ENCODE measurements at places on chromosomes 6 and 20.

- no peak for DNase-seq
These were observed 22.9 kb downstream of the NOL7 start for GRCh38 chr6:13638014-13638413.

DNA sequence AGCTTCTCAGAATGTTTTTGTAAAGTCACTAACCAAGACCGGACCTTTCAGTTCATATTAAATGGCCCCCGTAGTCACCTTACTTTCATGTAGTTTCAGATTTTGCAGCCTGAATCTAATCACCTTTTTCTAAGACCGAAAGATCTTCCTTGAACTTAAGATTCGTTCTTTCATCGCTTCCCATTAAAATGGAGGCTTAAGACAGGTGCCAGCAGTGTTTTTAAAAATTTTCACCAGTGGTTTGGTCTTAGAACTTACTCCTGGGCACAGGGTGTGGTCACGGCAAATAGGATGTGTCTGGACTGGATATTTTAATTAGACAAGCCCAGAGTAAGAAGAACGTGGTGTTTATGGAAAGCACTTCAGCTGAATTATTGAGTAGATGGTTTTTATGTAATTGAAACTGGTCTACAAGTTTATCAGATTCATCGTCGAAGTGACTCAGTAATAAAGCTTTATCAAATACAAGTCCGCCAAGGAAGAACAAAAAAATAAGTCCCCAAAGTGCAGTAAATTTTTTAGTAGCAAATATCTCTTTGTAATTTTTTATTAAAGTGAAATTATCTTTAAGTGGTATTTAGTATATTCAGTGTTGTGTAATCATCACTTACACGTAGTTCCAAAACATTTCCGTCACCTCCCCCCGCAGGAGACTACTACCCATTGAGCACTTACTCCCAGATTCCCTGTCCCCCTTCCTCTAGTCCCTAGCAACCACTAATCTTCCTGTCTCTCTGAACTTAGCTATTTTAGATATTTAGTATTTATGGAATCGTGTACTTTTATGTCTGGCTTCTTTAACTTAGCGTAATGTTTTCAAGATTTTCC is 868 bp downstream of the SRSF3 start:
- peak; percentile 31 for DNase-seq

DNA sequence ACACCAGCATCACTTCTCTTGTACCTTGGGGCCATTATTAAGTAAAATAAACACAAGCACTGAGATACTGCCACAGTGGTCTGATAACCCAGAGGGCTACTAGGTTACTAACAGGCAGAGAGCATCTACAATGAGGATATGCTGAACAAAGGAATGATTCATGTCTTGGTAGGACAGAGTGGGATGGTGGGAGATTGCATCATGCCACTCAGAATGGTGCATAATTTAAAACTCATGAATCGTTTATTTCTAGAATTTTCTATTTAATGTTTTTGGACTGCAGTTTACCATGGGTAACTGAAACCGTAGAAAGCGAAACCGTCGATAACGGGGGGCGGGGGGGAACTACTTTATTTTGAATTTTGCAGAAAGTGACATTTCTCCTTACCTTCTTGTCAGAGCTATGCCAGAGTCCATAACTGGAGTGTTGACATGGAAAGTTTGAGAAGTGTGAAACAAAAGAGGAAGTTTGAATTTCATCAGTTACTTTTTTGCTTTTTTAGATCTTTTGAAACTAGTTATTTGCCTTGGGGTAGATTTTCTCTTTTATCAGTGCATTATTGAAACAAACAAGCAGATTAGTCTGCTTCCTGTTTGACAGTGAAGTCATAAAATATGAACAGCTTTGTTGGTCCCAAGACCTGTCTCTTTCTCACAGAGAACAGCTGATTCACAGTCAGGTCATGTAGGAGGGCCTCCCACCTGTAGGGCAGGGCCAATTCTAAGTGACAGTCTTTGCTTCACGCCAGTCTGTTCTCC is 124.9 kb downstream of the KLHL32 start:
- no peak for DNase-seq

GRCh38 chr6:162222521-162222920 is 505.0 kb downstream of the PRKN start:
- no peak for DNase-seq

DNA sequence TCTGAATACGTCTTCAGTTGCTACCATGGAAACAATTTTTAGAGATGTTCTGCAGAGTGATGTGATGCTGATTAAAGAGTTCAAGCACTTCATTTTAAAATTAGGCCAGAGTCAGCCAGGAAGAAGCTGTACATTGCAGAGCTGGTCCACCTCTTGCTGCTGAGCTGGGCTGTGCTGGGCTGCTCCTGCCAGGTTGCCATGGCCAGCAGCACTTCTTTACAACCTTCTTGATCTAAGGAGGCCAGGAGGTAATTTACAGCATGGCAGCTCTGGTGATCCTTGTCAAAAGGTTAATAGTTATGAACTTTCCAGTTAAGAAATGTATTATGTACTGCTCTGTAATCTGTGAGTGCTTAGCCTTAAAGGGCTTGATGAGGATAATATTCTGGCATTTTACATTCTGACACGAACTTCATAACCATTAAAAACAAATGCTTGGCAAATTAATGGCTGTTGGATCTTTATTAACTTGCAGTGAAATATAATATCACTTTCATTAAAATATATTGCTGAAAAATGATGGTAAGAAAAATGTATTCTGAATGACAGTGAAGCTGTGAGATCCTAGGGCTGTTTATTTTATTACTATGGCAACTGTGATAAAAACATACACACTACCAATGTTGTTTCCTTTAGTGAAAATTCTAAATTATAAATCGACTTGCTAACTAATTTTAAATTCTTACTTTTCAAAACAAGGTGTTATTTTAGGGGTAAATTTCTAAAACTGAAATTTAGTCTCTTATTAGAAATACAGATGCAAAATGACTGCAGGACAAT is 259.7 kb downstream of the RFPL4B start:
- no peak for DNase-seq

GRCh38 chr6:82818727-82819126 is 246.9 kb downstream of the UBE3D start:
- DNase-seq = no peak

GRCh38 chr6:110567957-110568696 is 91.7 kb upstream of the SLC22A16 start:
- DNase-seq = peak; percentile 65

DNA sequence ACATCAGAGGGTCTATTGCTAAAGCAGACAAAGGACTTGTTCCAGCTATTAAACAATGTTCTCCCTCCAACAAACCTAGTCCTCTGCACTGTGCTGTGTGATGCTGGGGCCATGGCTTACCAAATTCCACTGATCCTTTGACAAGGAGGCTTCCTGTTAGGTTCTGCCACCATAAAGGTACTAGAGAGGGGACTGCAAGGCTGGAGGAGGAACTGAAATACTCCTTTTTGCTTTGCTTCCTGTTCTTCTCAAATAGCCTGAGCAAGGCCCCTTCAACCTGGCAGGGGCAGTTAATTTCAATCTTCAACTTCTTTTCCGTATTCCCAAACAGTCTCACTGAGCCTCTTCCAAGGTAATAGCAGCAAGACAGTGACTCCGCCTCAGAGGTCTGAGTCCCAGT is 286.4 kb upstream of the IRAK1BP1 start:
- no peak for DNase-seq

GRCh38 chr6:150286912-150287311 is 81.9 kb upstream of the IYD start:
- no peak for DNase-seq

GRCh38 chr6:10478187-10479040 is 42.7 kb upstream of the GCNT2 start:
- no peak for DNase-seq

DNA sequence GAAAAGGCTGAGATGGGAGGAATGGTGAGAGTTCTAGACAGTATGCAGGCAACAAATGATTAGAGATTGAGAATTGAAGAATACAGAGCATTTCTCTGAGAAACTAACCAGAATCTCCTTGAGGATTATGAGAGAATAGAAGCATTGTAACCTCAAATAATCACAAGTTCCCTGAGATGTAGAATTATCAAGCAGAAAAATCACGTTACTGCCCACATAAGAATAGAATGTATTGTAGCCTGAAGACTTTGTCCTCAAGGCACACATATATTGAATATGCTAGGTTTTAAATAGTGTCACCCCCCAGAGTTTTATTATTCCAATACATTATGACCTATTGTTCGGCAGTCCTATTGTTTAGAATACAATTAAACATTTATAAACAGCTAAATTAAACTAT is 57.2 kb downstream of the CNKSR3 start:
- no peak for DNase-seq

DNA sequence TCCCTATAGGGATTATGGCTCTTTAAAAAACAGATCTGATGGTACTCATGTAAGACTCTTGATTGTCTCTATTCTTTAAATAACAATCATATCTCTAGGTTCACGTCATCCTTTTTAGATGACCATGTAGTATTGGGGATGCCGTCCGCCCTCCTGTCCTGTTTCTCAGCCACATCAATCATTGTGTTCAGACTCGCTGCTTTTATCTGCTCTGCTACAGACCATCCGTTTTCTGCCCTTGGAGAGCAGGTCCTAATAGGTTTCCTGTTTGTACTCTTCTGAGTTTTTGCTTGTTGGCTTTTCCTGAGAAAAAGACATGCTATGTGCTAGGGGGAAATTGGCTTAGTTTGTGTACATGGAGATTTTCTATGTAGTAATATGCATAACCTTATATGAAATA is 76.8 kb downstream of the SASH1 start:
- no peak for DNase-seq

DNA sequence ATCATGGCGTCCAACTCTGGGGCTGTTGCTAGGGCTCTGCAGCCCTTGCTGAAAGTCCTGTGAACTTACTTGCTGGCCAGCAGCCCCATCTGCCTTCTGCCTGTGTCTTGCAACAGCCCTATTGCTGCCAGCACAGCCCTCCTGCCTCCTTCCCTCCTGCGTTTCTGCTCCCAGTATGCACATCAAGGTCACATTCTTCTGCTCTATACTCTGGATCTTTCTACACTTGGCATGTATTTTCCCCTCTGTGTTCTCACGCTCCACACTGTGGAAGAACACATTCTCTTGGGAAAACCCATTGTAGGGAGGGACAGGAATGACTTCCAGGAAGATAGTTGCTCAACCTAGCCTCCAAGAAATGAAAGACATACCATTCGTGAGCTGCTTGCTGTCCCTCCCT is 80.9 kb upstream of the PHACTR2 start:
- DNase-seq = no peak

- no peak for DNase-seq
These were observed 117.7 kb downstream of the KIF13A start for GRCh38 chr6:17869753-17870050.

DNA sequence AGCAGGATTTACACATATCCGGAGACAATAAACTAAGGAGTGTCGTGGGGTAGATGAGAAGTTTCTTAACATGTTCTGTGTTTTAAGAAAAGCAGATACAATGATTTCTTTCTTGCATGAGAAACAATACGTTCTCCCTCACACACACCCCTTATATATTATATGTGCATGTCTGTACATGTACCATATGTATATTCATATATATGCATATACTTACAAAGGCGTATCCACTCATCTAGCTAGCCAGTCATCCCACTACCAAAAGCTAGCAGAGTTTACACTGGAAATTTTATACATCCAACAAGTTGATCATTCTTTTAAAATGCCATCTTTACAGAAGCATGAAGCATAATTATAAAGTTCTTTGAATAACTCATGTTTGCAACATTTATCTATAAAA is 14.9 kb downstream of the ARG1 start:
- DNase-seq = no peak

GRCh38 chr6:47804821-47805220 is 23.0 kb downstream of the OPN5 start:
- no peak for DNase-seq

DNA sequence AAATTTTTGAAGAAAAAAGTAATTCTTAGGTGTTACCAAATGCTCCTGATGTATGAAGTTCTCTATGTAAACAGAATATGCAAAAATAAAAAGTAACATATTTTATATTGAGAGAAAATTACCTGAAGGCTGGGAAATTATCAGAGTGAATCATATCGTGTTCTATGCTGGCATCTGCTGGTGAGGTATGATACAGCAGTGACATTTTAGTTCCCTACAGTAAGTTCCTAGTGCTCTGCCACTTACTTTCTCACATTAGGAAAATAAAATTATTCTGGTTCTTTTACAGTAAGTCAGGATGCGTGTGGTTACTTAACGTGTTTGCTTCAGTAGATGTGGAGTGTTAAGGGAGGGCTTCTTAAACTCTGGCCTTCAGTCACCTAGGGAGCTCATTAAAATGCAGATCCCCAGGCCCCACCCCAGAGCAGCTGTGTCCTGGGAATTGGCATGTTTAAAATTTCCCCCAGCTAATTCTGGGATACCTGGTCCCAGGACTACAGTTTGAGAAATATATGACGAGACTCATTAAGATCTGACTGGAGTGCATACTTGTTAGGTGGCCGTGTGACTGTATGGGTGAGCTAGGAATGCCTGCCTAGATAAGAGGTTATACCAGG is 3.2 kb downstream of the ACTR5 start:
- no peak for DNase-seq

GRCh38 chr6:168159506-168159905 is 80.5 kb upstream of the FRMD1 start:
- DNase-seq = no peak

DNA sequence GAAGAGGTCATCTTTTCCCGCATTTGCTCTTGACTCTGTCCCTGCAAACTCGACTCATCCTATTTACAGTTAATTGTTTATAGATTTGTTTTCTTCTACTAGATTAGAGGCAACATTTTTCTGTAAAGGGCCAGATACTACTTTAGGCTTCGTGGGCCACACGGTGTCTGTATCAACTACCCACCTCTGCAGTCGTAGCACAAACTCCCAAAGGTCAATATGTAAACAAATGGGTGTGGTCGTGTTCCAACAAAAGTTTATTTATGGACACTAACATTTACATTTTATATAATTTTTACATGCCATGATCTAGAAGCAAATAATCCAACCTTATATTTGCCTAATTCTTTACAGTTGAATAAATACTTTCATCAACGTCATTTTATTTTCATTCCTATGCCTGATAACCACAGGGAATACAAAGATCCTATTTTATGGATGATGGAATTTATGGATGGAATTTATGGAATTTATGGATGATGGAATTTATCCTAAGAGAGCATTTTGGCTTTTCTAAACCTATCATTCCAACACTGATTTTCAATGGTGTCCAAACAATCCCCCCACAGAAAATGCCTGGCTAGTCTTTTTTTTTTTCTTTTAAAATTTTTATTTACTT is 232.8 kb downstream of the MYLK4 start:
- DNase-seq = no peak

- DNase-seq = no peak
These were observed 50.7 kb upstream of the CD83 start for GRCh38 chr6:14066782-14067406.

- no peak for DNase-seq
These were observed 1.9 kb downstream of the CDYL start for GRCh38 chr6:4778086-4778485.
